NCI-H748 treated with DMSO at 0.1 percent for 48 hours (cell line): ENCODE measurements at places on chromosomes 3 and 15.
A peak's percentile ranks its signal among the peaks of the same experiment; 100 is the strongest.

DNA sequence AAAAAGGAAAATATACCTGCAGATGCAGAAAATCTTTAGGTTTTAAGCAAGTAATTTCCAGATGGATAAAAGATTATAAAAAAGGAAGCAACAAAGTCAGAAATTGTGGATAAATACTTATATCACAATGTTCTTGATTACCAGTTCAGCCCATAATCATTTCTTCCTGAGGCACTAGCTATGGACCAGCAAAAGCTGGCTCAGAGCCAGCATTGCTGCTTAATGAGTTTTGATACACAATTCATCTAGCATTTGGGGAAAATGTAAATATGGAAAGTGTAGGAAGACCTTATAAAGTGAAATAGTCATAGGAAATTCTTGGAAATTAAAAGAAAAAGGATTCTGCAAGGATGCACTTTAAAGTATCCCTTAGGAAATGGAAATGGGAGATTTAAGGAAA, 168.3 kb upstream of the GBE1 start:
- peak; percentile 34 for DNase-seq

DNA sequence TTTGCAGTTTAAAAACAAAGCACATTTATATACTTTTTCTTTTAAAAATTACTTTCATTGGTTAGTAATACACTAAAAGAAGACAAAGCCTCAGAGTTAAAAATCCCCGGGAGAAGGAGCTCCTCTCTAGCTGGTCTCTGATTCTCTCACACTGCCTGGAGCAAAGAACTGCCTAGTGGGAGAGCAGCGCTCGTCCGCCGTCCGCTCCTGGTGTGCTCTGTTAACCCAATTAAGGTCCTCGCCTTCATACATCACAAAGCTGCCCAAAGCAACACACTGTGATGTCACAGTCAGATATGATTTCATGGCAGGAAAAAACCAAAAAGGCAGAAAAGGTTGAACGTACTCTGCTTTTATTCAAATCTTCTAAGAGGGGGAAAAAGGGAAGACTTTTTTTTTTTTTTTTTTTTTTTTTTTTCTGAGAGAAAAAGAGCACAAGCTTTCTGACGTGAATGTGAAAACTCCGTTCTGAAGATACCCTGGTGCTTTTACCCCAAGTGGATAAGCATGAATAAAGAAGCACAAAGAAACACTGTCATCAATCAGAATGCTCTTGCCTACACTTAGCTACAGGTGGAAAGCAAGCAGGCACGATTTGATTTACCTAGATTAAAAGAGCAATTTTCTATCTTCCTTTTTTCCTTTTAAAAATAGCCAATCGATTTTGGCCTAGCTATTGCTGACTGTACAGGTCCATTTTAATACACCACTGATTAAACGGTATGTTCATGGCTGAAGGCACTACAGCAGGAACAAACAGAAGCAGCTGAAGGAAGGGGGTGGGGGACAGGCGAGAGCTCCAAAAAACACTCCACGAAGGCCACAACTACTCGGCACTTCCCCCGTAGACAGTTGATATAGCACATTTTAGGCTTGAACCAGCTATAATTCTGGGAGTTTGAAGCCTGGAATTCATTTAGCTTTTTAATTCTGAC, 115.2 kb downstream of the TIGIT start:
- DNase-seq, result no peak

DNA sequence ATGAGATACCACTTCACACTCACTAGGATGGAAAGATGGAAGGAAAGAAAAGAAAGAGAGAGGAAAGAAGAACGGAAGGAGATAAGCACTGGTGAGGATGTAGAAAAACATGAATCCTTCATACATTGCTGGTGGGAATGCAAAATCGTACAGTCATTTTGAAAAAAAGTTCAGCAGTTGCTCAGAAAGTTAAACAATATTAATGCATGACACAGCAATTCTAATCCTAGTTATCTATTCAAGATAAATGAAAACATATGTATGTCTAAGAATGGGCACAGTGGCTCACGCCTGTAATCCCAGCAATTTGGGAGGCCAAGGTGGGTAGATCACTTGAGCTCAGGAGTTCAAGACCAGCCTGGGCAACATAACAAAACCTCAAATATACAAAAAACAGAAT, 59.1 kb downstream of the SENP7 start:
- DNase-seq, result no peak

DNA sequence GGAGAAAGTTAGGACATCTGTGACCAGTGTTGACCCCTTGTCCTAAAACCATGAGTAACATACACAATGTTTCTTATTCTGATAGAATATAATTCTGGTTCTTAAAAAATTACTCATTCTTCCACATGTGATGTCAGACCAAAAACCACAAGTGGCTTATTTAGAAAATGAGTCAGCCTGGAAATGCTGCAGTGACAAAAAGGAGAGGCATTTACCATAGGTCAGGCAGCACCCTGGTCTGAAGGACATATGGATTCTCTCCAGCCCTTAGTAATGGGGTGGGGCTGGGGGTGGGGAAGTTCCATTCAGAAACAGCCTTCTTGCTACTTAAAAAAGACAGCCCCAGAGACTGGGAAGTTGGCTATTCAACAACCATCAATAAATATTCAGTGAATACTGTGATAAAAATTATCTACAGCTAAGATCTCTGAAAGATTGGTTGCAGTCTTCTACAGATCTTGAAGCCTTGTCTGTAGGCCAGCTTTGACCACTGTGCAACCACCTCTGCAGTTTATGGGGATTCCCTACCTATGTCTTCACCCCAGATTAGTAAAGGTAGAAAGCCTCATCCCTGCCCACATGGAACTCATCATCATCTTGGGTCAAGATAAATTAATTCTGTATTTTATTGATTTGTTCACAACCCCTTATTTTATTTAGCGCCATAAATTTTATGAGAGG, 34.9 kb upstream of the TIMP4 start:
- DNase-seq, result no peak

- DNase-seq, result no peak
Observed at GRCh38 chr3:194369522-194370279, at the start of gene LRRC15. Gene LRRC15, minus strand, starts transcription at chr3:194369743. Its CDS starts 8,700 bp downstream, at chr3:194361043.

- no peak for DNase-seq
Observed at GRCh38 chr15:74402873-74403587, 30.7 kb downstream of the SEMA7A start.

DNA sequence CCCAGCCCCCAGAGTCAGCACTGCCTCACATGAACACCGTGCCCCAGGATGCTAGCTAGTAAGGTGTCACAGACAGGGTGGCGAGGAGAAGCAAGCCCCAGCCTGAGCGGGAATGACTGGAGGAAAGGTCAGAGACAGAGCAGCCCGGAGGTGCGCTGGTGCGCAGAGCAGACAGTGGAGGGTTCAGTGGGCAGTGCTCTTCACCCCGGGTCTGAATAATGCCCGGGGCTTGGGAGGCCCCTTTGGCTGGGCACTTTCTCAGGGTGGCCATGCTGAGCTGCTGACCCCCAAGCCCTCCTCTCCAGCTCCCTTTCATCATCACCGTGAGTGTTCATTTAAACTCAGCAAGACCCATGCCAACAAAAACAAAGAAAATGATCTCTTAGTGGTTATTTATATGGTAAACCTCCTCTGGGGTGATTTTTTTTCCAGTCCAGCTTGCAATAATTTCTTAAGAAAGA, 110.8 kb downstream of the VGLL4 start:
- no peak for DNase-seq

GRCh38 chr3:14405360-14406238, 3.2 kb downstream of the SLC6A6 start:
- no peak for DNase-seq

- DNase-seq, result no peak
Observed at GRCh38 chr3:188286087-188286513, 132.1 kb downstream of the LPP start.

GRCh38 chr3:182794455-182795388, 1.4 kb downstream of the ATP11B start:
- DNase-seq, result peak; percentile 1

GRCh38 chr3:24341668-24342067, 153.0 kb downstream of the THRB start:
- no peak for DNase-seq
